ENCODE measurements at places on chromosomes 6 and 20. TPM values are rescaled to one million over a fixed set of nuclear protein-coding genes. Genes with fewer than 3 reads are reported as not detected.
A peak's percentile ranks its signal among the peaks of the same experiment; 100 is the strongest.

DNA sequence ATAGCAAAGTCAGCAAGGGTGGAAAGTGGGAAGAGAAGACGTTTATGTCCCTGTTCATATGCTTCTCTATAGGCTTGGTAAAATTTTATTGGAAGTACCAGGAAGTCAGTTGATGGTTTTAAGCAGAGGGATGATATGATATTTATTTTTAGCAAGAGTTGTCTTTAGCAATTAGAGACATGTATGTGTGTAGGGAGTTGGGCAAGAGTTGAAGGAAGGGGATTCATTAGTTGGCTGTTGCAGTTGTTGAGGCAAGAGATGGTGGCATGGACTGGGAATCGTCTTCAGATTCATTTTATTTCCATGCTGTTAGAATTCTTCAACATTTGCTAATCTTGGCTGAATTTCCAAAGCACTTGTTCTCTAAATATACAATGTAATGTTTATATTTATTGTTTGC is 85.6 kb downstream of the QKI start:
- no peak for DNase-seq

DNA sequence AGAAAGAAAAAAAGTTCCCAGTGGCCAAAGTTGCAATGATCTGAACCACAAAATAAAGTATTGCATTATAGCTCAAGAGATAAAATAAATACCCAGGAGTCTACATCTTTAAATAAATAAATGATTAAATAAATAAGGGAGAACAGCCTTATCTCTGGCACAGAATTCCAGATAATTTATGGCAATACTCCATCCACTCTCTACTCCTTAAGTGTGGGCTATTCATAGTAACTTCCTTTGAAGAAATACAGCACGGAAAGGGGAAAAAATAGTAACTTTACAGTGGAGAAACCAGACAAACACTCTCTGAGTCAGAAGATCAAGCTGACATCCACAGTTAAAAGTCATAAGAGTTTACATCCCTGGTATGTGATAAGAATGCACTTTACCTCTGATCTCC is 11.6 kb downstream of the AURKA start:
- no peak for DNase-seq

The AIF1 gene
- total RNA-seq, result not detected

- DNase-seq, result peak; percentile 30
Measured at GRCh38 chr6:150301846-150302519, 66.8 kb upstream of the IYD start.

- DNase-seq, result no peak
Measured at GRCh38 chr6:139927236-139927635, 552.8 kb upstream of the CITED2 start.

The BCAS1 gene
- 42.4 TPM for total RNA-seq

The ADTRP gene
- 0.83 TPM for total RNA-seq

GRCh38 chr6:74742793-74743508 is 462.9 kb downstream of the COL12A1 start:
- no peak for DNase-seq

The SEMG1 gene
- not detected for total RNA-seq

DNA sequence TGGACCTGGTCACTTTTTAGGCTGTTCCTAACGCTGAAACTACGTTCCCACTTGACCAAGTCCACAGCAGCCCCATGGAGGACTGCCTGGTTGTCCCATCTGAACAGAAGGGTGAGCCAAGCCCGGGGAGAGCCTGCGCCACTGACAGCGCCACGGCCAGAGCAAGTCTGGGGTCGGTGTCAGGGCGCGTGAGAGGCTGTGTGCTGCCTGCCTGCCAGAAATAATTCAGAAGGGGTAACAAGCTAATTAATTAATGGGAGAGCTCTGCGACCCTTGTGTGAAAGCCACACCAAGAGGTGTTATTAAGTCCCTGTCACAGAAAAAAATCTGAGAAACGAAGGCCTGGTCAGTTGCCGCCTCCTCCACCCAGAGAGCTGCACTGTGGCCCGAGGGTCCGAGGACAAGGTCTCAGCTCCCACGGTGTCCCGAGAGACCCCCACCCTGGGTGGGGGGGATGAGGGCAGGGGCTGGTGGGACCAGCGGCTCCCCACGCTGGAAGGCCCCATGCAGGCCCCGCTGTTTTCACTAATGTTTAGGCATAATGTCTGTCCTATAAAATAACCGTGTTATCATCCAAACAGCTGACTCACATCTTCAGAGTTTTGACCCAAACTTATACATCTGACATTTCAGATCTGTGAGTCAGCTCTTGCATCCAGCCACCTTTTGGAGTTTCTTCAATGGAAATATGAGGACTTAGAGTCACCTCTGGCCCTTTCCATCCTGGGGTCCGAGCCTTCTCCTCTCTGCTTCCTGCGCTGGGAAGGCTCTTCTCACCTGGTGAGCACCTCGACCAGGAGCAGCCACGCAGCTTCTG is 58.5 kb downstream of the DLL1 start:
- DNase-seq, result no peak

DNA sequence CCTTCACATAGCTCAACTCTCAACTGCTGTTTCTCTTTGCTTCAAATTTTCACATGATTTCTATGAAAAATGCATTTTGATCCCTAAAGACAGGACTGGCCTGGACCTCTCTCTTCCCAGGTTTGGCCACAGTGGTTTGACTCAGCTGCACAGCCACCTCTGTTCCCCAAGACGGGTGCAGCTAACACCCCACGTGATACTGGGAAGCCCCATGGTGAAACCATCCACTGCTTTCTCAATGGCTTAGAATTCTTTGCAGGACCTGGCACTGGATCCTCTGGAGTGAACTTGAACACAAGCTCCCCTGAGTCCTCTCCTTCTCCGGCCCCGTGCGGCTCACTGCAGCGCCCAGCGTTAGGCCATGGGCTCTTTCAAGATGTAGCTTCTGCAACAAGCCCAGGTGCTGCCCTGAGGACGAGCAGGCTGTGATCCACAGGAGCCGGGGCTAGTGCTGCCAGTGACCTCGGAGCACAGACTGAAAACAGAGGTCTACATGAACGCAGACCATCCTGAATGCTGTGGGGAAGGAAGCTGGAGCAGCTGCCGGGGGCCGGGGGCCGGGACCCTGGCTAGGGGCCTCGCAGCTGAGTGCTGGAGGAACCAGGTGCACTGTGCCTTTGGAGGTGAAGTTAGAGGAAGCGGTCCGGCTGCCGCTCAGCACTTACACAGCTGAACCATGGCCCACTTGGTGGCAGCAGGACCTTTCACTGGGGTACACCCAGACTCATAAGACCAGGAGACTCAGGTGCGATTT is 58.8 kb upstream of the MPC1 start:
- DNase-seq, result no peak

DNA sequence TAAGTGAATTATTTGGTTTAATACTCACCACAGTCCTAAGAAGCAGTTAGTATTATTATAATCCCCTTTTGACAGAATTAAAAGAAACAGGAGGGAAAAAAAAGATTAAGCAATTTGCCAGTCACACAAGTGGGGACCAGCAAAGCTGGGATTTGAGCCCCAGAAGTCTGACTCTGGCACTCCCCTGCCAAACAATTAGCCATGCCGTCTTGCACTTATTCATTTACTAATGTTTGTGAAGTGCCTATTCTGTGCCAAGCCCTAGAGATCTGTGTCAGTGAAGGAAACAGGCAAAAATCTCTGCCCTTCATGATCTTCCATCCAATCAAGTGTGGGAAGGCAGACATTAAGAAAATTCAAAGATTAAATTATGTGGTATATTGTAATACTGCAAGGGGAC is 126.0 kb upstream of the TOP1 start:
- no peak for DNase-seq

DNA sequence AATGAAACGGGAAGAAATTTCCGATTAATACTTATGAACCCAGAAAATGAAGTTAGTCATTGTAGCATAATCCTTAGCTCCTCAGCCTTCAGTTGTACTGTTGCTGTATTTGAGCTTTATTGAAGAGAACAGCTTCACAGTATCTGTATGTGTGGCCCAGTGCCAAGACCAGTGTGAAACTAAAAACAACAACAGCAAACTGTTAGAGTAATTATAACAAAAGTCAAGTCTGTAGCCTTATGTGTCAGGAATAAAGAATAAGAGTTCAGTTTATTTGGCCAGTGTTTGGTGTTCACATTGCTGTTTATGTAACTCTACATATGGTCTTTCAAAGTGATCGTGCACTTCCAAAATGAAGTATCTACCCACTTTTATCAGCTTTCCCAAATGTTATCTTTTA is 70.9 kb downstream of the ARID1B start:
- DNase-seq, result no peak

- no peak for DNase-seq
Measured at GRCh38 chr20:61997372-61997771, 68.3 kb downstream of the TAF4 start.

- no peak for DNase-seq
Measured at GRCh38 chr20:23083553-23084220, 2.4 kb downstream of the CD93 start.

DNA sequence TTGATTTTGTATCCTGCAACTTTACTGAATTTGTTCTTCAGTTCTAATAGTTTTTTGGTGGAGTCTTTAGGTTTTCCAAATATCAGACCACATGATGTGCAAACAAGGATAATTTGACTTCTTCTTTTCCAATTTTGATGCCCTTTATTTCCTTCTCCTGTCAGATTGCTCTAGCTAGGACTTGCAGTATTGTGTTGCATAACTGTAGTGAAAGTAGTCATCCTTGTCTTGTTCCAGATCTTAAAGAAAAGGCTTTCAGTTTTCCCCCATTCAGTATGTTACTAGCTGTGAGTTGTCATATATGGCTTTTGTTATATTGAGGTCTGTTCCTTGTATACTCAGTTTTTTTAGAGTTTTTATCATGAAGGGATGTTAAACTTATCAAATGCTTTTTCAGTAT is 4.6 kb downstream of the MICB start:
- no peak for DNase-seq

DNA sequence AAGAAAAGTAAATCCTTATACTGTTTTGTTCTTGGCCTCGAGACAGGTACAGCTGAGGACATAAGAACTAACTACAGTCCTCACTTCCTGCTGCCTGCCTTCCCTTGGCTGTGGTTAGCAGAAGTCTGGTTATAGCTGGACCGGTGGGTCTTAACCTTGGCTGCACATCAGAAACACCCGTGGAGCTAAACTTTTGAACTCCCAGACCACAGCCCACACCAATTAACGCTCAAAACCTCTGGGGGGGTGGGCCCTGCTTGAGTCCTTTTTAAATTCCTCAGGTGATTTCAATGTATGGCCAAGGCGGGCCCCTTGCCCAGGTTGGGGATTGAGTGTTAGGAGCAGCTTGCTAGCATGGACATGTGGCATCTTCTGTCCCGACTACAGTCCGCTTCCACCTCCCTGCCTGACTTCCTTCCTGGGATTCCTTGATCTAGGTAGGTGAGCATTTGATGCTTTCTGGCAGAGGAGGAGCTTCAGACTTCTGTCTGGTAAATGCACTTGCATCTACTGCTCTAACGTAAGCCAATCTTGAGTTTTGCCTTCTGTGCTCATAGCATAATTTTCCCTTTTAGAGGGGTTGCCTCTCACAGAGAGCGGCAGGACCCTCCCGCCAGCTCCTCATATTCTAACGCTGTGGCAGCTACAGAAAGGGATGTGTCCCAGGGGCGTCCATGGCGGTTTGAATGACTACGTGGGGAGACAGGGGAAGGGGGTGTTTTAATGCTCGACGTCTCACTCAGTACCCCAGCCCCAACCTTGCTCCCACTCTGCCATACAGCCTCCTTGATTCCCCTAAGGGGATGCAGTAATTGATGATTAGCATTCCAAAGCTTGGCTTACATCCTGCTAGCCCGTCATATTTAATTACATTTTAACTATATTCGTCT is 390.1 kb downstream of the ZFAND3 start:
- no peak for DNase-seq

- no peak for DNase-seq
Measured at GRCh38 chr6:170509723-170510018, 43.4 kb downstream of the PSMB1 start.

- DNase-seq, result no peak
Measured at GRCh38 chr6:118295336-118295735, 252.8 kb upstream of the PLN start.

The KIAA1755 gene
- 0.05 TPM for total RNA-seq

DNA sequence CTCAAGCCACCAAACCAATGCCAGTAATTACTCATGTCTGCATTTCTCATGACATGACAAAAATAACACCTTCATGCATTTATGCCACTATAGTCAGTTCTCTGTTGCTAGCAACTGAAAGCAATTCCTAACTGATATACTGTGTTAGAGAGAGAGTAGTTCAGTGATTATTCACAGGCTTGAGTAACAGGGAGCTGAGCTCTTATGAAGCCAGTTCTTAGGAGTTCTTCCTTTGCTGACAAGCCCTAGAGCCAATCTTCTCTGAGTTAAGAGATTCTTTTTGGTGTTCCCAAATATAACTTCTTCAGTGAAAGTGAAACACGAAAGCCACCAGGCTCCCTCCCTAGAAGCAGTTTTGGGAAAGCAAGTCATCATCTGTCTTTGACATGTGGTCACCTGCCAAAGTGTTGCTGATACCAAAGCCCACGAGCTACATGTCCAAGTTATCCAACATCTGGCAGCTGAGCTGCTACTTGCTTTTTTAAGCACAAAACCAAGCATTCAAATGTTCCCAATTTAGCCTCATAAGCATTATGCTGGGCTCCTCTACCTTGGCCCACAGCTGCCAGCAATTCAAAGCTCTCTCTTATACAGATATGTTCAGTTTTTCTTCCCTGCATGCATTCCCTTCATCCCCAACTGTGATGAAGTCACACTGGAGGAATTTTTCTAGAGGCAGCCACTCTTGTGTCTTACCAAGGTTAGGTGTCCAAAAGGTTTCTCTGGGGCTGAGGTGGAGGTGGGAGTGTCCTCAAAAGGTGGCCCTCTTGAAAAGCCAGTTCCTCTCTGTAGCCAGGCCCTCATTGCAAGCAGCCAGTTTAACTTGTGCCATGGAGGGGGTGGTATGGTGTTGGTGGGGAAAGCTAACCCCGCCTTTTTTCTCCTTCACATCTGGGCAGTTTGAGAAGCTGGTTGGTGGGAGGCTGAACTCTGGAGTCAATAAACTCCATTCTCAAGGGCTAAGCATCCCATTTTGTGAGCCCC is 92.7 kb upstream of the ARMC2 start:
- no peak for DNase-seq

The MCM8 gene
- 11.6 TPM for total RNA-seq

DNA sequence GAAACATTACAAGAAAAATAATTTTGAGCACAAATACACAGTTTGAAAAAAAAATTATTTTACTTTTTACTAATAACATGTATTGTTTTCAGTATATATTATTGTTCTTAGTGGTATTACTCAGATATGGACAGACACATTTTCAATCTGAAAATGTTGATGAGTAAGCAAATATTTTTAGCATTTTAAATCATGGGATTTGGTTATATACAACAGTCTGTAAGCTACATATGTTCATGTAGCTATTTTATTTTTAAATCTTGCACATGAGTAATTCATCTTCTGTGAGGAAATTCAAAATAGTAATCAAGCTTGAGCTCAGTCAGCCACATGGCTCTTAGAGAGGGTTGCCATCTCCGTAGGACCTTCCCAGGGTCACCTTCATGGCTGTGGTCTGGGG is 471.9 kb downstream of the QKI start:
- no peak for DNase-seq
